Left renal cortex interstitium (tissue), 4 donors: ENCODE measurements at places on chromosomes 12 and 14.

GRCh38 chr12:31518680-31519227, 72.2 kb downstream of the DENND5B start:
- DNase-seq: no peak

DNA sequence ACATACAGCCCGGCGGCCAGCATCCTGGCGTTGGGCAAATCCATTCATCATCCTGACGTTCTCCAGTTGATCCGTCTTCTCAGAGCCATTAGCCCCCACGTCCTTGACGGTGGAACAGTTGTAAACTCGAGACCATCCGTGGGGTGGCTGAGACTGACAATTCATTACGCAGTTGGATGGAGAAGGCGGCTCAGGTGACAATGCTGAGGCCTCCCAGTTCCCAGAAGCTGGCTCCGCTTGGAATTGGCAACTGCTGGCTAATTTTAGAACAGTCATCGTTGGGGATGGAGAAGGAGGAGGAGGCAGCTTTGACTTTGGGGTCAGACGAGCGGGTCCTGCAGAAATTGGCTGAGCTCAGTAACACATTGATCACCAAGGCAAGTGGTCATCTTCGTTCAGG, 186.5 kb downstream of the PHETA1 start:
- DNase-seq: no peak

DNA sequence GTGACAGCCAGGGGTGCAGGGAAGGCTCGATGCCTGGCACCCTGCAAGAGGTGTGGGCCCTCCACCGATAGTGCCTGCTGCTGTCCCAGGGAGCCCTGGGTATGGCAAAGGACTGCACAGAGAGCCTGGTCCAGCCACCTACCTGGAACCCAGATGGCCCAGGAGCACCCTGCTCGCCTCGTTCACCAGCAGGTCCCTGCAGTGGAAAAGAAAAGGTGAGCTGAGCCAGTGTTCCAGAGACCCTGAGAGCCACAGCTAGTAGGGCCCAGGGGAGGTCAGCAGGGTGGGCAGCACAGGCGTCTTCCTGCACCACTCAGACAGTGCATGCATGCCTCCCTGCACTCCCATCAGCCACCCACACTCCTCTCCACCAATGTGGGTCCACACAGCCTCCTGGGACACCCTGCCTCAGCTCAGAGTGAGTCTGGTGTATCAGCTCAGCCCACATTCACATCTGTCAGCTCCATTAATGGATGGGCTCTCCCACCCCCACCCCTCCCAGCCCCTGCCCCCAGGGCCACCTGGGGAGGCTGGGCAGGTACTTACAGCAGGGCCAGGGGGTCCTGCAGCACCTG, 20.2 kb downstream of the TMEM106C start:
- DNase-seq: no peak

DNA sequence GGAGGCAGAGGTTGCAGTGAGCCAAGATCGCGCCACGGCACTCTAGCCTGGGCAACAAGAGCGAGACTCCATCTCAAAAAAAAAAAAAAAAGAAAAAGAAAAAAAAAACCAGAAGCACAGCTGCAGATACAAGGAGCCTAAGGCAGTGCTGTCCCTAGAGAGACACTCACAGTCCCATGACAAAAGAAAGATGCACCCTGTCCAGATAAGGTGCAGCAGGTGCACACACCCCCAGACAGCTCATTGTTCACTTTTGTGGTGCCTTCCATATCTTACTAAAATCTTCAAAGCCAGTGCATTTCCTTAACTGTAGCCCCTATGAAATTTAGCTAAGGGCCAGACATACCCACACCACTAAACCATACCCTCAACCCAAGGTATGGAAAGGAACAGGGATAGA, 7.7 kb upstream of the NRL start:
- no peak for DNase-seq

- DNase-seq: no peak
Observed at GRCh38 chr12:94792693-94793092, 142.3 kb upstream of the TMCC3 start.
